ENCODE measurements at places on chromosomes 6 and 20.

GRCh38 chr6:11621119-11621518 lies 83.6 kb downstream of the TMEM170B start:
- DNase-seq: no peak

GRCh38 chr6:16749516-16750485 lies 11.5 kb downstream of the ATXN1 start:
- no peak for DNase-seq

DNA sequence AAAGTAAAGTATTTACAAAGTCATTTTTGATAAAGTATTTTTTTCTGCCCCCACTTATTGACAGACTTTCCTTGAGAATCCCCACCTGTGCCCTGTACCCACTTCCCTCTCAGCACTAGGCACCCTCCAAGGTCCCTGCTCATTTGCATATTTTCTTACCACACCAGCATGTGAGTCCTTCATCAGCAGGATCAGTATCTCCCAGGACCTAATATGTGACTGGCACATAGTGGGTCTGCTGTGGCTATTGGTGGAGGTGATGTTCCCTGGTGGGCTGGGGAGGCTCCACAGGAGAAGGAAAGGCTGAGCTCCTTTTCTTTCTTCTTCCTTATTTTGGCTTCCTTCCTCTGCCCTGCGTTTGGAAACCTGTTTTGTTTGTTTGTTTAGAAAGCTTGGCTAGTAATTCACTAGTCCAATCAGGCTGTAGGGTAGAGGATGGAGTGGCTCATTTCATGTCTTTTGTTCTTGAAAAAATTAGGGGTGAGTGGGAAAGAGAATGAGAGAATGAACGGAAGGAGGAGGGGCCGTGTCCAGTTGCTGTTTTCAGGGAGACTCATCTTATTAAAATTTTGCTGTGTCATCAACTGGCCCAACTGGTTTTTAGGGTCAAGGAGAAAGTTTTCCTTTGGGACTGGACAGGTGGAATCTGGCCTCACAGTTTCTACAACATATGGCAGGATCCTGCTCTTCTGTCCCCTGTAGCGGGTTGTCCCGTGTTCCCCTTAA lies 2.8 kb upstream of the RNF24 start:
- no peak for DNase-seq

DNA sequence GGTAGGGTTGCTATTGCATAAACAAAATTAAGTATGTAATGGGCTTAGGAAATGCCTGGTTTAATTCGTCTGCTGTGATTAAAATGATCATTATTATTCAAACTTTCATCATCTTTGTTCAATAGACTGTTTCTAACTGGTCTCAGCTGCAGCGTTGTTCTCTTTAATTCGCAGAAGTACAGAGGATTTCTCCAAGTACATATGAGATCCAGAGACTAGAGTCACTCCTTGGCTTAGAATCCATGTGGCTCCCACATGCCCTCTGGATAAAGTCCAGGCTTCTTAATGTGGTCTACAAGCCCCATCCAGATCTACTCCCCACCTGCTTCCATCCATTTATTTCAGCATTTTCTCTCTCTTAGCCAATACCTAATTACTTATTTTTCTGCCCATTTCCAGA lies 1.1 kb upstream of the ZBTB24 start:
- DNase-seq: no peak

- no peak for DNase-seq
These were observed 60.4 kb downstream of the YTHDF1 start for GRCh38 chr20:63155266-63156165.

DNA sequence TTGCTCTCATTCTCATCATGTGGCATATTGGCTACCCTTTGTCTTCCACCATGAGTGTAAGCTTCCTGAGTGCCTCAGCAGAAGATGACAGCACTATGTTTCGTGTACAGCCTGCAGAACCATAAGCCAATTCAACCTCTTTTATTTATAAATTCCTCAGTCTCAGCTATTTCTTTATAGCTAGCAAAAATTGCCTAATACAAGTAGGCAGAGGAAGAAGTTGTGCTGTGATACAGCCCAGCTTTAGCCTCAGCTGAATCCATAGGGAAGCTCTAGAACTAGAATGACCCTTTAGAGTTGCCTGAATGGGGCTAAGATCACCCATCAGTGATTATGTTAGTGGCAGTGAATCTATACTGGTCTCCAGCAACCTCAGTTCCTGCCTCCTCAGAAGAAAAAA lies 19.0 kb upstream of the SERINC1 start:
- no peak for DNase-seq

DNA sequence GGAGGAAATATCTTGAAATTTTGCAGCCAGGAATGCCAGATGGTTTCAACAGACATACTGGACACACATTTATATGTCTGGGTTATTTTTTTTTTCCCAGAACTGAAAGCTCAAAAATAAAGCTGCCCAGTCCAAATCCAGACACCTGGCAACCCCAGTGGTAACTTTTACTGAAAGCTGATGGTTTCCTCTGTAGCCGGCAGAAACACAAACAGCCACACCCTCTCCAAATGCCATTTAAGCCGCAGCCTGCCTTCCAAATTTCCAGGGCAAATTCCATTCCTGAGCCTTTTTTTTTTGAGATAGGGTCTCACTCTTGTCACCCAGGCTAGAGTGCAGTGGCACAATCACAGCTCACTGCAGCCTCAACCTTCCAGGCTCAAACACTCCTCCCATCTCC lies 6.5 kb upstream of the PREX1 start:
- DNase-seq: no peak

Measured in CD4-positive, alpha-beta T cell treated with Interleukin-2 at 100 ng/mL for 4 hours (primary cell).